ENCODE measurements at places on chromosomes 2 and 18. TPM values are rescaled to one million over a fixed set of nuclear protein-coding genes. Genes with fewer than 3 reads are reported as not detected.

- DNase-seq = peak; percentile 51
Observed at GRCh38 chr2:99691926-99692325, 202.1 kb upstream of the REV1 start.

GRCh38 chr2:96642564-96643360 lies at the start of gene FER1L5:
TSS of gene FER1L5 (plus strand) at chr2:96642764. CDS start at chr2:96642837, 73 bp downstream.
- no peak for DNase-seq

DNA sequence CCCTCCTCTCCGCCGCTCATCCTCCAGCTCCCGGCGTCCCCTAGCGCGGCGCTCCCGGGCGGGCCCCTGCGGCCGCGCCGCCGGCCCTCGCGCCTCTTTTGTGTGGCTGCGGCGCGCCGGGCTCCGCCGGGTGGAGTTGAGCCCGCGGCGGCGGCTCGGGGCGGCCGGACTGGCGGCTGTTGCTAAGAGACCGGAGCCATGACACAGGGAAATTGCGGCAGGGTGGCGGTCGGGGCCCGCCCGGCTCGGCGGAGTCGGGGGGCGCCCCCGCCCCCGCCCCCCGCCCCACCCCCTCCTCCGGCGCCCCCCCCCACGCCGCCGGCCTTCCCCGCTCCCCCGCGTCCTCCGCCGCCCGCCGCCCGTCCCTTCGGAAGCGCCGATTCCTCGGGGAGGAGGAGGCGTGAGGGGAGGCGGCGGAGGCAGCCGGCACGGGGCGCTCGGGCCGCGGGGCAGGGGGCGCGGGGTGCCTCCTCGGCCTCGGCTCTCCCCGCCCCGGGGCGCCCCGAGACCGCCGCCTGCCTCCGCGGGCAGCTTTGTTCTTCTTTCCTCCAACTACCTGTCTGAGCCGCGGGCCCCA lies at the start of gene TMEM200C:
TSS of gene TMEM200C (minus strand) at position 224 of the 577 bp plus-strand sequence. CDS start 3,459 bp downstream, outside the sequence.
- peak; percentile 57 for DNase-seq

DNA sequence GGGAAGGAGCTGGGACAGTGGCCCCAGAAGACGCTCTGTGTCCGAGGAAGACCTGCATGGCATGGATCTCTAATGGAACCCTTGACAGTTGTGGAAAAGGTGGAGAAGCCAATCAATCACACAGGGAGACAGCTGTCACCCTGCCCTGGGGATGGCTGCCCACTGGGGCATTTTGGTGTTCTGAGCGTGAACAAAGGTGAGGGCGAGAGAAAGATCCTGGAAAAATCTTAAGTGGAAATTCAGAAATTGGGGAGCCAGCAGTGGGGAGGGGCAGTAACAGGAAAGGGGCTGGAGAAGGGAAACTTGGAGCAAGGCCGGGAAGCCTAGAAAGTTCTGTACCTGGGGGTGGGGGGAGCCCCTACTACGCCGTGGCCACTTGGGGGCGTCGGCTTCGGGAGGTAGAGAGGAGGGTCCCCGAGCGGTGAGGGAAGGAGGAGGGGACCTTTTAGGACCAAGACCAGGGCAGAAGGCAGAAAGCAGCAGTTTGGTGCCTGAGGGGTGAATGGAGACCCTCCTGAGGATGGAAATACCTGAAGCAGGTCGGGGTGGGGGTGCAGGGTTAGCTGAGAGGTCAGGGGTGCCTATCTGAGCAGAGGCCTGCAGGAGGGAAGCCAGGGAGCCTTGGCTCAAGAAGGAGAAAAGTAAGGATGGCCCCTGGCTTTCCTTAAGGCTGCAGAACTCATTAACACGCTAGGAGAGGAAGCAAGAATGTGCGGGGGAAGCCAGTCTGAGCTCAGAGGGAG lies 30.0 kb downstream of the NGEF start:
- DNase-seq = no peak

- no peak for DNase-seq
Observed at GRCh38 chr2:178980815-178981214, 69.1 kb downstream of the CCDC141 start.

- no peak for DNase-seq
Observed at GRCh38 chr2:179692043-179692442, 169.4 kb downstream of the ZNF385B start.

DNA sequence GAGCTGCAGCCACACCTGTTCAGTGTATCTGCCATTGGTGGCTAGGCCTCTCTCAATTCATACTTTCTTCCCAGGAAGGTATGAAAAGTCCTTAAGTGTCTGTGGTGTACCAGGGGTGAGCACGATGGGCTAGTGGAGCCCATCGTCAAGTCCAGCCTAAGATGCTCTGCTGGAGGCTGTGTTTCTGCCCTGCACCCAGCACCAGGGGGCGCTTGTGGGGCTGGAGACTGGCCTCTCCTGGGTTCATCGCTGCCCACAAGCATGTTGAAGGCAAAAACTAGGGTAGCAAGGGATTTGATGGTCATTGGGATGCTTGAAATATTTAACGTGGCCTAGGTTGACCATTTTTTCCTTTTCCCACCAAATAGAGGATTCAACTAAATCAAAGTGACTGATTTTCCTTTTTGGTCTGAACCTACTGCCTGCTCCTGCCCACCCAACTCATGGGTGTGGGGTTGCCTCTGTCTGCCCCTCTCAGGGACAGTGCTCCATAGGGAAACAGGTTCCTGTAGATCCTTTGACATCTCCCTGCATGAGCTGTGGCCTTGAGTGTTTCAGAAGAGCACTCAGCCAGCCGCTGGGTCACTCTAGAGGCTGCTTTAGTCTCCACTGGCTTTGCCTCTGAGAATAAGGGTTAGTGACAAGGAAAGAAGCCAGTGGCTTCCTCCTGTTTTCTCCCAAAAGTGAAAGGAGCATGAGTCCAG lies 59.0 kb downstream of the TPGS2 start:
- no peak for DNase-seq

DNA sequence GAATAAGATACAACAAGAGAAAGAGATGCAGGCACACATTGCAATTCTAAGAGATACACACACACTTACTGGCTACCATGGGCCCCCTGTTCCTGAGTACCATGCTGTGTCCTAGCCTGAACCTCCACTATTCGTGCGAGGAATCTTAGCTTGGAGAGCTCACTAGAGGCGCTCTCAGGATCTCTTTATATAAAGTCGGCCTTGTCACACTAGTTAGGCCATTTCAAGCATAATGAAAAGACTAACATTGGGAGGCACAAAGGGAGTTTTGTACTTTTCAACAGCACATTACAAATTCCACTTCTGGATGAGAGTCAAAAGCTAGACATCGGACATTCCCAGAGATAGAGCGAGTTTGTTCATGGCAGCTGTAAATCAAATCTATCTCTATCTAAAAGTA lies 365.2 kb downstream of the DSEL start:
- no peak for DNase-seq

GRCh38 chr2:240687741-240688552 lies 3.7 kb upstream of the AQP12A start:
- no peak for DNase-seq

The CSRNP3 gene
- 8.0 TPM for polyA plus RNA-seq

The G6PC2 gene
- polyA plus RNA-seq = not detected

The SCG2 gene
- polyA plus RNA-seq = 1.7 TPM

The GREB1 gene
- 13.7 TPM for polyA plus RNA-seq

The CDH20 gene
- polyA plus RNA-seq = 0.48 TPM
